ENCODE measurements at places on chromosomes 11 and 22. TPM values are rescaled to one million over a fixed set of nuclear protein-coding genes. Genes with fewer than 3 reads are reported as not detected.

The GSTT2B gene
- total RNA-seq: 8.8 TPM

The PLEKHB1 gene
- not detected for total RNA-seq

The LRRC56 gene
- total RNA-seq: 1.3 TPM

The MPZL2 gene
- total RNA-seq: 25.8 TPM

The JAML gene
- 0.65 TPM for total RNA-seq

The TRIM49 gene
- total RNA-seq: not detected

The EPS8L2 gene
- 2.5 TPM for total RNA-seq

The UPK3A gene
- total RNA-seq: not detected

The PRAME gene
- total RNA-seq: not detected

The ALX4 gene
- not detected for total RNA-seq

The NOX4 gene
- 67.6 TPM for total RNA-seq

The TSGA10IP gene
- total RNA-seq: not detected

The CTTN gene
- total RNA-seq: 328 TPM

The BACE1 gene
- total RNA-seq: 16.5 TPM

The CRYBB3 gene
- not detected for total RNA-seq

The KCTD14 gene
- total RNA-seq: 0.48 TPM

The TMPRSS4 gene
- total RNA-seq: not detected

The RFPL2 gene
- not detected for total RNA-seq

The LYVE1 gene
- 5.9 TPM for total RNA-seq

The OR8G1 gene
- not detected for total RNA-seq

The SNX32 gene
- 1.6 TPM for total RNA-seq

The TRPM5 gene
- total RNA-seq: not detected

The SYCE3 gene
- total RNA-seq: not detected

The CASP12 gene
- total RNA-seq: 5.3 TPM

The CDKN1C gene
- total RNA-seq: 5.6 TPM

The GRIA4 gene
- total RNA-seq: not detected

The CST6 gene
- total RNA-seq: not detected

The MUC6 gene
- total RNA-seq: not detected

The ATM gene
- total RNA-seq: 51.0 TPM

The OR10G4 gene
- total RNA-seq: 0.33 TPM

The GPHA2 gene
- not detected for total RNA-seq

The APOA1 gene
- not detected for total RNA-seq

The USH1C gene
- total RNA-seq: not detected

The PGM2L1 gene
- total RNA-seq: 32.7 TPM

The SEPTIN3 gene
- under 0.01 TPM for total RNA-seq

The OR51T1 gene
- total RNA-seq: not detected

The KRTAP5-1 gene
- total RNA-seq: not detected

The HPX gene
- total RNA-seq: 0.67 TPM

The MRGPRX3 gene
- not detected for total RNA-seq

The OR52A1 gene
- total RNA-seq: not detected

The MMP13 gene
- not detected for total RNA-seq

The MMP27 gene
- total RNA-seq: not detected

The TMPRSS6 gene
- not detected for total RNA-seq

The CLMP gene
- 1.6 TPM for total RNA-seq

The PKDREJ gene
- total RNA-seq: not detected

The SREBF2 gene
- total RNA-seq: 74.9 TPM

The APOBEC3B gene
- total RNA-seq: 2.9 TPM

The ABCC8 gene
- not detected for total RNA-seq

The CDC45 gene
- total RNA-seq: 26.5 TPM

The OR52E8 gene
- total RNA-seq: not detected

The SLC22A12 gene
- not detected for total RNA-seq

The APOL5 gene
- total RNA-seq: not detected

The CYP2D6 gene
- total RNA-seq: under 0.01 TPM

The NAA40 gene
- total RNA-seq: 22.9 TPM

The TTC36 gene
- 0.19 TPM for total RNA-seq

Measured in vein endothelial cell (primary cell).